ENCODE measurements at places on chromosomes 1 and 21. TPM values are rescaled to one million over a fixed set of nuclear protein-coding genes. Genes with fewer than 3 reads are reported as not detected.

GRCh38 chr1:38833146-38833545 lies 26.4 kb downstream of the RRAGC start:
- H3K4me1 ChIP-seq = no peaks in the 10 kb centered on the region
- no peaks in the 10 kb centered on the region for H3K27me3 ChIP-seq
- no peak overlapping the region for H3K4me3 ChIP-seq

- DNase-seq = no peak
- no peak overlapping the region for H3K27ac ChIP-seq
- H3K4me1 ChIP-seq = peaks cover 10% of the 10 kb centered on the region
- no peaks in the 10 kb centered on the region for H3K27me3 ChIP-seq
Measured at GRCh38 chr21:45373991-45374816, 30.8 kb upstream of the COL18A1 start.

DNA sequence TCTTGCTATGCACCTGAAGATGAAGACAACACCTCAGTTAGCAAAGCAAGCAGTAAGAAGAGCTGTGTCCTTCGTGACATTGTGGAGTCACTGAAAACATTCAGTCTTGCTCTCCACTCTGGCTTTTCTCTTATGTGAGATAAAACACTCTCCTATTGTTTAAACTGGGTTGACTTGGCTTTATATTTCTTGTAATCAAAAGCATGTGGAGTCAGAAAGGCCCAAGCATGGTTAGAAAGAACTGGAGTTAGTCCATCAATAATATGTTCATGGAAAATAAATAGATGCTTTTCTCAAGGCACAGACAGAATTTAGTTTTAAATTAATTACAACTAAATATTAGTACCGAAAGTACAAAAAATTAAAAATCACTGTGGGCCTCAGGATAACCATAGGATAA lies 61.7 kb downstream of the UBE2U start:
- no peak for DNase-seq
- no peak overlapping the region for H3K4me3 ChIP-seq
- no peak overlapping the region for H3K27ac ChIP-seq
- H3K36me3 ChIP-seq = no peaks in the 10 kb centered on the region
- no peaks in the 10 kb centered on the region for H3K27me3 ChIP-seq

DNA sequence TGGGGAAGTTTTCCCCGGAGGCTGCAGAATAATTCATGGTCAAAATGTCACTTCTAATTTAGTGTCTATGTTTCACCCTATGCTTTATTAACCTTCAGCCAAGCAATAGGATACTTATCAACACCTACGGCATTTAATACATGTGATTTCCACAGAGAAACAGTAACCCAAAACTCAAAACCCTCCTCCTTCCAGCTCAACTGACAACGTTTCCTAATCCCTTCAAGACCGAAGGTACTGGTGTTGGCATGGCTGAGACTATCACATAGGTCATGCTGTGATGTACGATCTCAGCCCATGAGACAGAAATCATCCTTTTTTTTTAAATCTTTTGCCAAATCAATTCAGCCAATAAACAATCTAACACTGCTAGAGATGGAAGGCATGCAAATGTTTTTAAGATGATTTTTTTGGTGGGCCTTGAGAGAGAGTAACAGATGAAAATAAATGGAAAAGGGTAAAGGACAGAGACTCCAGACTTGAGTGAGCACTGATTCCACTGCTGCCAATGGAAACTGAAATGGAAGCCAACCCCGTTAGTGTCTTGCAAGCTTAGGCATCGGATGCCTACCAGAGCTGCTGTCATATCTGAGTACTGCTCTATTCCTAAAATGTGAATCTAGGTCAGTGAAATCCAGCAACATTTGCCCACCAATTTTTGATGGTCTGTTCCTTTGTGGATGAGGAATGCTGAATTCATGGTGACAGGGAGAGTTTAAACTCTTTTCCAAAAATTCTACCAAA lies 63.4 kb upstream of the BCL10 start:
- H3K27me3 ChIP-seq = no peaks in the 10 kb centered on the region
- DNase-seq = no peak
- H3K4me1 ChIP-seq = peaks cover 18% of the 10 kb centered on the region
- no peak overlapping the region for H3K4me3 ChIP-seq
- H3K27ac ChIP-seq = no peak overlapping the region

GRCh38 chr1:182784556-182785171 lies 4.9 kb upstream of the NPL start:
- no peak overlapping the region for H3K4me3 ChIP-seq
- peak; percentile 43 for DNase-seq
- H3K4me1 ChIP-seq = no peaks in the 10 kb centered on the region
- H3K36me3 ChIP-seq = no peaks in the 10 kb centered on the region

- no peak for DNase-seq
- H3K36me3 ChIP-seq = no peaks in the 10 kb centered on the region
- H3K27ac ChIP-seq = no peak overlapping the region
Measured at GRCh38 chr21:25934771-25935224, 200.0 kb downstream of the GABPA start.

GRCh38 chr1:5394111-5394510 lies 598.1 kb downstream of the NPHP4 start:
- no peak overlapping the region for H3K4me3 ChIP-seq
- H3K4me1 ChIP-seq = no peaks in the 10 kb centered on the region
- DNase-seq = no peak
- H3K27me3 ChIP-seq = no peaks in the 10 kb centered on the region

DNA sequence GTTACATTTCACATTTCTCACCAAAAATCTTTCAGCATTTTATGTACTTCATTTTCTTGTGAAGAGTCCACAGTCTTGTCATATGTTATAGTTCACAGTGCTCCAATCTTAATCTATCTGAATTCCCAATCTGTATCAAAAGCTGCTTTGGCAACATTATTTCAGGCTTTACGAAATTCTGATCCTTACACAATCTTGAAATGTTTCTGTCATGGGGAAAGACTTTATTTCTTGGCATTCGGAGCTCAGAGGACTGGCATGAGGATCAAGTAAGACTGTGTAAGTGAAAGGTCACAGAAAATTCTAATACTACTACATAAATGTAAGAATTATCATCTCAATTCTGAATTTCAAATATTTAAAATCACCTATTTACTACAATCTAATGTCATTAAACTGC lies 2.0 kb downstream of the USP33 start:
- DNase-seq = no peak
- no peaks in the 10 kb centered on the region for H3K36me3 ChIP-seq
- H3K4me1 ChIP-seq = peaks cover 7% of the 10 kb centered on the region
- no peaks in the 10 kb centered on the region for H3K27me3 ChIP-seq
- no peak overlapping the region for H3K27ac ChIP-seq

DNA sequence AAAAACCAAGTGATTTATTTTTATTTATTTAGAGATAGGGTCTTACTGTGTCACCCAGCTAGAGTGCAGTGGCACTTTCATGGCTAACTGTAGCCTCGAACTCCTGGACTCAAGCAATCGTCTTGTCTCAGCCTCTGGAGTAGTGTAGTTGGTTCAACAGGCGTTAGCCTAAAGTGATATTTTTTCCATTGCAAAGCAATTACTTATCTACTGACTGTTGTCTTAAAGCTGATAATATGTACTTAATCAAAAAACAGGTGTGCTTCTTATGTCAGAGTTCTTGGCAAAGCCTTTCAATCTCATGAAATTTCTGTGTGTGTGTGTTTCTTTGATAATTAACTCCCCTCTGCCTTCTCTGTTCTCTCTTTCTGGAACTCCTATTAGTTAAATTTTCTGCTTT lies 62.4 kb upstream of the DUSP10 start:
- H3K4me1 ChIP-seq = no peaks in the 10 kb centered on the region
- no peak for DNase-seq
- H3K36me3 ChIP-seq = no peaks in the 10 kb centered on the region
- no peak overlapping the region for H3K4me3 ChIP-seq

DNA sequence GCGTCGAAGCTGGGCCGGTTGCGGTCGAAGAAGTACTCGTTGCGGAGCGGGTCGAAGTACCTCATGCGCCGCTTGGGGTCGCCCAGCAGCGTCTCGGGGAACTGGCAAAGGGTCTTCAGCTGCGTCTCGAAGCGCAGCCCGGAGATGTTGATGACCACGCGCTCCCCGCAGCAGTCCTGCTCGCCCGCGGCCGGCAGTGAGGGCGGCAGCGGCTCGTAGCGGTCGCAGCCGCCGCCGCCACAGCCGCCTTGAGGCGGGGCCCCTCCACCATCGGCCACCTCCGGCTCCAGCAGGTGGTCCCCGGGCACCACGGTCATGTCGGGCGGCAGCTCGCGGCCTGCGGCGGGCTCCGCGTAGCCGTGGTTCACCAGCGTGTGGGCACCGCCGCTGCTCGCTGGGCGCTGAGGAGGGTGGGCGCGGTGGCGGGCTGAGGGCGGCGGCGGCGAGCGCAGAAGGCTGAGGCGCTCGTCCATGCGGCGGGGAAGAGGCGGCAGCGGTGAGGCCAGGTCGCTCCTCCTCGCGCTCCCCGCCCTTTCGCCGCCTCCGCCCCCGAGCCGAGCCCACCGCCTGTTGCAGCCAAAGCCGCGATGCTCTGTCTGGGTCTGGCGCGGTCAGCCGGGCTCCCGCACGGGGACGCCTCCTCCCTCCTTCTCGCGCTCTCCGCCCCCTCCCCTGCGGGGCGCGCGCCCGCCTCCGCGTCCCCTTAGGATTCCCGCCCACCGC lies at the start of gene KCNA3:
KCNA3 (minus strand) TSS at position 604 of the 723 bp plus-strand sequence; CDS start at position 473, 131 bp downstream.
- no peaks in the 10 kb centered on the region for H3K36me3 ChIP-seq
- DNase-seq = no peak
- no peaks in the 10 kb centered on the region for H3K4me1 ChIP-seq
- no peak within 1 kb of the TSS for H3K27ac ChIP-seq

- no peaks in the 10 kb centered on the region for H3K36me3 ChIP-seq
- peaks cover 13% of the 10 kb centered on the region for H3K4me1 ChIP-seq
- no peak overlapping the region for H3K27ac ChIP-seq
- H3K27me3 ChIP-seq = no peaks in the 10 kb centered on the region
- no peak overlapping the region for H3K4me3 ChIP-seq
Measured at GRCh38 chr1:26771643-26772321, 16.0 kb upstream of the PIGV start.

- peaks cover 29% of the 10 kb centered on the region for H3K4me1 ChIP-seq
- no peak overlapping the region for H3K27ac ChIP-seq
- DNase-seq = no peak
- H3K4me3 ChIP-seq = no peak overlapping the region
- H3K36me3 ChIP-seq = no peaks in the 10 kb centered on the region
Measured at GRCh38 chr1:228827019-228827418, 91.7 kb downstream of the RHOU start.

GRCh38 chr1:11059155-11059967 lies 457 bp downstream of the SRM start:
- peak overlapping the region; percentile 68 for H3K4me3 ChIP-seq
- H3K27me3 ChIP-seq = no peaks in the 10 kb centered on the region
- H3K4me1 ChIP-seq = 0 out of 2 replicates have a peak, but pooled peaks cover 6% of the 10 kb centered on the region
- H3K27ac ChIP-seq = peak overlapping the region; percentile 90
- no peak for DNase-seq
- peaks cover 2% of the 10 kb centered on the region for H3K36me3 ChIP-seq

DNA sequence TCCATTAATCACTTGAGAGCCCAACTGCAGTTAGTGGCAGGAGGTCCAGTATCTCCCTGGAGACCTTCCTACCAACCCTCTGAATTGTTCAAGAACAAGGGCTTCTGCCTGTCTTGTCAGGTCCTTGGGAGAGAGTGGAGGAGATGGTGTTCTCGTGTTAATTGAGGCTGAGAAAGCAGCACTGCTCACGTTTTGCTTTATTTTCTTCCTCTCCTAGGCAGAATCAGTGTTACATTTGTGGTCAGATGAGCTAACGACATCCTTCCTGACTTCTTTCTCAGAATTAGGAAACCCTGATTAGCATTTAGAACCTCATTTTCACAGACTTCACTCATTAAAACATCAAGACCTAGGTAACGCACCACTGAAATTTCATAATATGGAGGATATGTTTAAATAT lies 26.4 kb upstream of the LRIG2 start:
- H3K36me3 ChIP-seq = no peaks in the 10 kb centered on the region
- H3K4me1 ChIP-seq = peaks cover 30% of the 10 kb centered on the region
- no peak overlapping the region for H3K4me3 ChIP-seq
- no peaks in the 10 kb centered on the region for H3K27me3 ChIP-seq

DNA sequence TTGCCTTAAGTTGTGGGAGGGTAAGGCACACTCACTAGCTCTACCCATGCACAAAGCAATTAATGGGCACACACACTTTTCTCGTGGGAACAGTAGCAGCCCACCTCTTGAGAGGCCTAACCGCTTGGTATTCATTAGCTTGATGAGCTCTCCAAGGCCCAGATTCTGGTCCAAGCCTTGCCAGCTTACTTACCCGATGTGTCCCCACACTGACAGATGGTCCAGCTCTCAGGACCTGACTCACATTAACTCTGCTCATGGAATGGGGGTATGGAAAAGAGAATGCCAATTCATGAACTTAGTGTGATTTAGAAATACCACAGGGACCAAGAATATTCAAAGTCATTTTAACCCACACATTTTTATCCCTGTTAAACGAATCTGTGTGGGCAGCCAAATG lies 106.8 kb upstream of the CACHD1 start:
- no peaks in the 10 kb centered on the region for H3K27me3 ChIP-seq
- no peaks in the 10 kb centered on the region for H3K36me3 ChIP-seq
- H3K4me3 ChIP-seq = no peak overlapping the region
- DNase-seq = no peak
- no peak overlapping the region for H3K27ac ChIP-seq
- H3K4me1 ChIP-seq = no peaks in the 10 kb centered on the region

GRCh38 chr1:229572286-229572685 lies 13.8 kb upstream of the ABCB10 start:
- H3K4me3 ChIP-seq = no peak overlapping the region
- no peaks in the 10 kb centered on the region for H3K36me3 ChIP-seq
- no peak overlapping the region for H3K27ac ChIP-seq
- DNase-seq = no peak
- H3K27me3 ChIP-seq = no peaks in the 10 kb centered on the region
- H3K4me1 ChIP-seq = no peaks in the 10 kb centered on the region

DNA sequence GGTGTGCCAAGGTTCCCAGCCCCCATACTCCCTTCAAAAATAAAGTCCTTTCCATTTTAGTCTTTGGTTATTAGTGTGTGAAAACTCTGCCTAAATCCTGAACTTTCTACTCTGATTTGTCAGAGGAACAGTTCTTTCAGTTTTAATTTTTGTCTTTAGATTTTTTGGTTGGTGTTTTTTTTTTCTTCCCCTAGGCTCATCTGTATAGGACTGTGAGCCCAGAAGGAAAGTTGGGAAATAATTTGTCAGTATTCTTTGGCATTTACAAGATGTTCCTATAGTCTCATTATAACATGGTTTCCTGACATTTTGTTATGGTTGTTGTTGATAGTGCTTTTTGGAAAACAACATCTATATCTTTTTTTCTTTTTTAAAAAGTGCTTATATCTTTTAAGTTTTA lies 38.0 kb downstream of the LAMC1 start:
- H3K36me3 ChIP-seq = no peaks in the 10 kb centered on the region
- peaks cover 8% of the 10 kb centered on the region for H3K4me1 ChIP-seq
- no peak overlapping the region for H3K4me3 ChIP-seq

The NEXN gene
- total RNA-seq = 1.9 TPM

The SYCP1 gene
- not detected for total RNA-seq

The CBR3 gene
- total RNA-seq = not detected

The TMEM39B gene
- 9.8 TPM for total RNA-seq

The FCN3 gene
- not detected for total RNA-seq

The CD1B gene
- not detected for total RNA-seq

The AMY1C gene
- total RNA-seq = not detected
